ENCODE measurements at places on chromosomes 16 and 17. TPM values are rescaled to one million over a fixed set of nuclear protein-coding genes. Genes with fewer than 3 reads are reported as not detected.

The COG1 gene
- 14.4 TPM for total RNA-seq

The PRKCA gene
- total RNA-seq = 36.9 TPM

The KREMEN2 gene
- total RNA-seq = not detected

The ZNF48 gene
- 6.6 TPM for total RNA-seq

The PYY gene
- not detected for total RNA-seq

The TBC1D3I gene
- not detected for total RNA-seq

The PTX4 gene
- total RNA-seq = not detected

The WNT3 gene
- total RNA-seq = 0.72 TPM

The MPDU1 gene
- total RNA-seq = 142 TPM

- peak; percentile 31 for DNase-seq
Observed at GRCh38 chr17:74742153-74742515, 5.1 kb downstream of the RAB37 start.

DNA sequence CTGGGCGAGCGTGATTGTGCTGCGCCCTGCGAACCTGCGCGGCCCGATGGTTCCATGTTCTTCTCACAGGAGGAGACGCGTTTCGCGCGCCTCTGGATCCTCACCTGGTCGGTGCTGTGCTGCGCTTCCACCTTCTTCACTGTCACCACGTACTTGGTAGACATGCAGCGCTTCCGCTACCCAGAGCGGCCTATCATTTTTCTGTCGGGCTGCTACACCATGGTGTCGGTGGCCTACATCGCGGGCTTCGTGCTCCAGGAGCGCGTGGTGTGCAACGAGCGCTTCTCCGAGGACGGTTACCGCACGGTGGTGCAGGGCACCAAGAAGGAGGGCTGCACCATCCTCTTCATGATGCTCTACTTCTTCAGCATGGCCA, 1.0 kb downstream of the FZD2 start:
- no peak for DNase-seq

- no peak for DNase-seq
Observed at GRCh38 chr17:67020293-67020766, 24.0 kb upstream of the CACNG1 start.

- DNase-seq = no peak
Observed at GRCh38 chr16:23245268-23245667, 56.8 kb upstream of the SCNN1B start.

- no peak for DNase-seq
Observed at GRCh38 chr17:2024572-2025219, 438 bp downstream of the RTN4RL1 start.

DNA sequence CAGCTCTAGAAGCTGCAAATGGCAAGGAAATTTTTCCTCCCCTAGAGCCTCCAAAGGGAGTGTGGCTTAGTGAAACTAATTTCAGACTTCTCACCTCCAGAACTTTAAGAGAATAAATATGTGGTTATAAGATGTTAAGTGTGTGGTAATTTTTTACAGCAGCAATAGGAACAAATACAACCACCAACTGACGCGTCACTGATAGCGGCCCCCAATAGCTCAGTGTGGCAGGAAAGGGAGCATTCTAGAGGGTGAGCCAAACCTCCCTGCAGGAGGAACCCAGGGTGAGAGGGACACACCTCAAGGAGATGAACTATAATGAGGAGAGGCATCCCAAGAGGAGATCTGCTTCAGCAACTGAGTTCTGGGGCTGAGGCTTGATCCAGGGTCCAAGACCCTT, 4.0 kb downstream of the CCL4 start:
- no peak for DNase-seq

- no peak for DNase-seq
Observed at GRCh38 chr17:27990100-27990499, 52.4 kb upstream of the NLK start.

GRCh38 chr16:35188288-35189155, 1729.1 kb downstream of the TP53TG3F start:
- no peak for DNase-seq

- DNase-seq = no peak
Observed at GRCh38 chr16:8679151-8679550, 4.7 kb downstream of the ABAT start.

GRCh38 chr16:49866595-49867071, 10.7 kb upstream of the ZNF423 start:
- DNase-seq = no peak

GRCh38 chr16:85192238-85193114, 80.2 kb upstream of the CIBAR2 start:
- DNase-seq = no peak

- no peak for DNase-seq
Observed at GRCh38 chr17:1620486-1620885, 8.1 kb downstream of the SLC43A2 start.

GRCh38 chr17:82931699-82932517, 92.1 kb upstream of the ZNF750 start:
- DNase-seq = peak; percentile 94

- DNase-seq = peak; percentile 46
Observed at GRCh38 chr16:85086347-85087291, 25.7 kb downstream of the CIBAR2 start.

- peak; percentile 70 for DNase-seq
Observed at GRCh38 chr17:71472809-71473789, 647.7 kb upstream of the SOX9 start.

DNA sequence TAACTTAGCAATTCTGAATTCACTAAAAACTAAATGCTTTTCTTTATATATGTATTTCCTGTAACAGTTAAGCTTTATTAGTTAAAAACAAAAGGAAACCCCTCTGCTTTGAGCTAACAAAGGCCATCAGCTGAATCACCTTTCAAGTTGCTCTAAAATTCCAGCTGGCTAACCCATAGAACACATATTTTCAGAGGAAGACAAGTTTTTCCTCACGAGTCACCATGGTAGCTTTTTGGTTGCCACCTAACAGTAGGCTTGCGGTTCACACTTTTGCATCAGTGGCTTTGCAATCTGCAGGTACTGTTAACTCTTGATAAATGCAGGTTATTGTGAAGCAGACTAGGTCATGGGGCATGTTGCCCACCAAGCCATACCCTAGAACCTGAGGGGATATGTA, 57.6 kb upstream of the IRX5 start:
- DNase-seq = no peak

GRCh38 chr17:83182620-83183101, 103.3 kb downstream of the METRNL start:
- DNase-seq = no peak

- no peak for DNase-seq
Observed at GRCh38 chr17:77608431-77608830, 350.1 kb upstream of the TNRC6C start.

GRCh38 chr16:69188716-69189115, 1.8 kb downstream of the SNTB2 start:
- peak; percentile 67 for DNase-seq

- DNase-seq = no peak
Observed at GRCh38 chr16:67506468-67506867, 22.2 kb upstream of the RIPOR1 start.

Measured in IMR-90 (cell line).